Activated CD4-positive, alpha-beta T cell treated with anti-CD3 and anti-CD28 coated beads, Interleukin-2, Interleukin-6, amounts not matched to agents 100 ng/mL and 50 ng/mL, durations not matched to agents 16 hours and 8 hours (primary cell): ENCODE measurements at places on chromosomes 7 and 10.
A peak's percentile ranks its signal among the peaks of the same experiment; 100 is the strongest.

DNA sequence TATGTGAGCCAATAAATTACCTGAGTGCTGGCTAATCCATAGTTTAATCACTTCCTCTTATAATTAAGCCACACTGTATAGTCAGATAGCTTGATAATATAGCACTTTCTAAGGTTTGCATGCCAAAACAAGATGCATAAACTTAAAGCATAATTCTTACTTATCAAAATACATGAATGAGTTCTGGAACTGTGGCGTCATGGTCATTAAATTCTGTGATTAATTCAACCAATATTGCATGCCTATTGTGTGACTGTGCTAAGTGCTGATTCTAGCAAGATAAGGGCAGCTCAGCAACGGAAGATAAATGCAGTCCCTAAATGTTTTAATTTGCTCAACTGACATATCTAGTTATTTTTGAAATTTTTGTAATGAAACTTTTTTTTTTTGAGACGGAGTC is 29.7 kb downstream of the HOXA1 start:
- no peak for DNase-seq

- no peak for DNase-seq
Observed at GRCh38 chr10:73601486-73601921, 10.4 kb upstream of the USP54 start.

GRCh38 chr7:105581066-105581811 is at the start of gene EFCAB10:
Gene EFCAB10, minus strand, starts transcription at chr7:105581493. Its CDS starts 30 bp downstream, at chr7:105581463.
- peak; percentile 69 for DNase-seq

GRCh38 chr7:7596176-7596575 is 29.5 kb downstream of the MIOS start:
- peak; percentile 21 for DNase-seq

GRCh38 chr7:28478656-28479055 is 66.3 kb downstream of the CREB5 start:
- no peak for DNase-seq
